ENCODE measurements at places on chromosomes 3 and 15.

DNA sequence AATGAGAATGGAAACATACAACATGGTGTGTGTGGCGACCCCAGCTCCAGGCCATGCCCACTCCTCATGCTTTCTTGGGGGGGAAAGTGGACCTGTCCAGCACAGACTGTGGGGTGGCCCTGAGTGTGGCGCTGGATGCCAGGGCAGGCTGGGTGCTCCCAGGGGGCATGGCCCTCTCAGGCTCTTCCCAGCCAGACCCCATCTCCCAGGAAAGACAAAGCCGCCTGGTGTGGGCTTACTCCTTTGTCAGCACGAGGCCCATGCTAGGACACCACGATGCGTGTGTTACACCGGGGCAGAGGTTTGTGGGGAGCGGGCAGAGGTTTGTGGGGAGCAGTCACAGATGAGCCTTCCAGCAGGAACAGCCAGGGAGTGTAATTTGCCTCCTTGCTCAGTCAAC lies 68.5 kb downstream of the ABTB1 start:
- no peak for DNase-seq

DNA sequence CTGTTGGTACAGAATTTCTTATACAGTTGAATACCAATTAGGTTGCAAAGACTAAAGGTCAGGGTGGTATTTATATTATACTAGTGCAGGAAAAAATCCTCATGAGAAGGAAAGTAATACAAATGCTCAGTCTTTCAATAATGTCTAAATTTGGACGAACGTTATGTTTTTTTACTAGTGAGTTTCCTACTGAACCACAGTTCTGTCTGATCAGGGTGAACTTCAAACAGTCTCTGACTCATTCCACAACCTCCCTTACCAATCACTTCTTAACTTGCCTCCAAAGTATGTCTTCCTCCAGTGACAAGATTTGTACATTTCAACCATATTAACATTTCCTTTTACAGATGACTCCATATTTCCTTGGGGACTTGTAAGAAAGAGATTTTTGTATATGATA lies 3.4 kb downstream of the TMEM212 start:
- DNase-seq = no peak

DNA sequence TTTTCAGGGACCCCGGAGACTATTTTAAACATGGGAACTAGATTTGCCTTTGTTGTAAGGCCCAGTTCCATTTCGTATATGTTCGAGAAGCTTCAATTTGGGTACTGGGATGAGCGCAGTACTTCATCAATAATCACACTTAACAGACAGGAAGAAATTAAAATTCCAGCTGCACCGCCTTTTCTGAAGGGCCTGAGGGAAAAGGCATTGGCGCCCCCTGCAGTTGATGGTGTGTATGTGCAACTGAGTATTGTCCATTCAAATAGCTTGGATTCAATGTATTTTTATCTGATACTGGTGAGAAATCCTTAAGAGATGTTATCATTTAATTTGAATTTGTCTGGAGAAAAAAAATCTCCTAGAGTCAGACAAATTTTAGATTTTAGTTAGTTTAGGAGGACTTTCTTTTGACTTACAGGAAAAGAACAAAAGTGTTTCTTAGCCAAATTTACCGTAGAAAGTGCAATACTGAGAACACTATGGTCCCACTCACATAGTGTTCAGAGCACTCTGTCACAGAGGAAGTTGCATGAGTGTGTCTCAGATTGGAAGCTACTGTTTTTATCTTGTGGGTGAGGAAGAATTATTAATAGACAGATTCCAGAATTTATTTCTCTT lies 5.4 kb upstream of the ALDH1A2 start:
- peak; percentile 17 for DNase-seq

- DNase-seq = no peak
Measured at GRCh38 chr3:133138017-133138416, 99.8 kb downstream of the TMEM108 start.

GRCh38 chr3:2476996-2477395 lies 378.3 kb downstream of the CNTN4 start:
- no peak for DNase-seq

GRCh38 chr15:80691575-80691974 lies 3.5 kb upstream of the ABHD17C start:
- no peak for DNase-seq
